Esophagus squamous epithelium (tissue), 5 donors: ENCODE measurements at places on chromosomes 7 and 10.

DNA sequence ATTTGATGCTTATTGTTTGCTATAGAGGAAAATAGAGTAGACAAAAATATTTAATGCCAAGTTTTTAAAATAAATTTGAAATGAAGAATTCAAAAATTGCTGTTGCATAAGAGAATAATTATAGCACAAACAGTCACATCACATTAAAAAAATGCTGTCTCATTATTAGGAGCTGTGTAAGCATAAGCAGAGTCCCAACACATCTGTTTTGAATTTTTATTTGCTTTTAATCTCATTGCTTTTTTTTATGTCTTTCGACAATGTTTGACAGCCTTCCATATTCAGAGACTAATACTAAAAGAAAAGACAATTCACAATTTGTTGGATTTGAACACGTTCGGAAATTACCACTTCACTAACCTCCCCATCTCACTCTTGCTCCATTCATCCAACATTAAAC is 143.5 kb downstream of the TFPI2 start:
- DNase-seq = no peak

DNA sequence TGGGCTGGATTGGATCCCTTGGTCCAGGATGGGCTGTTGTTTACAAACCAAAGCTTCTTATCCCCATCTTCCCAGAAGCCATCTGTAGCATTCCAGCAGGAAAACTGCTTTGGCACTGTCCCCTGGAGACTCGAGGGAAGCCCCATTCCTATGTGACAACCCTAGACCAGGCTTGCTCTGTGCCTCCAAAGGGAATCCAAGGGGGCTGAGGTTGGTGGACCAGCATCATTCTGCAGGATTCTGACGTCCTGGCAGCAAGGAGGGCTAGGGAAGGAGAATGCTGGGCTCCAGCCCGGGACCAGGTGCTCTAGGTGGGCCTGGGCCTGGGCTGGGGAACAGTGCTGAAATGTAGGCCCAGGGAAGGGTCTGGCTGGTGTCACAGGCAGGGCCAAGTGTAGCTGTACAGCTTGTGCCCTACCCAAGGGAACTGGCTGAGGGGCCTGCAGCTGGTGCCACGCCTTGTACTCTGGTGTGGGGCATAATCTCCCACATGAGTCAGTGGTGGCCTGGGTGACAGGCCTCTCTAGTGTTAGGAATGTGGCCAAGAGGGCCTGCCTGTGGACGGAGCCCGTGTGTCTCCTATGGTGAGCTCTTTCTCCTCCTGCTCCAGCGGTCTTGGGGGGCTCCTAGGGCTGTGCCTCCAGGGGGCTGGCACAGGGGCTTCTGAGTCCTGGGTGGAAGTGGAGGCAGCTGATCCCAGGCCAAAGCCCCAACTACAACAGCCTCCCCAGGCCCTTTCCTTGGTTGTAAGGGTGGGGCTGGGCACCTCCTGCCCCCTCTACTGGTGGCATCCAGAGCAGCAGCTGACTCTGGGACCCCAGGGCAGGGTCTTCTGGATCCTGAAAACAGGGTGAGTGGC is 25.2 kb downstream of the TRIM8 start:
- no peak for DNase-seq

DNA sequence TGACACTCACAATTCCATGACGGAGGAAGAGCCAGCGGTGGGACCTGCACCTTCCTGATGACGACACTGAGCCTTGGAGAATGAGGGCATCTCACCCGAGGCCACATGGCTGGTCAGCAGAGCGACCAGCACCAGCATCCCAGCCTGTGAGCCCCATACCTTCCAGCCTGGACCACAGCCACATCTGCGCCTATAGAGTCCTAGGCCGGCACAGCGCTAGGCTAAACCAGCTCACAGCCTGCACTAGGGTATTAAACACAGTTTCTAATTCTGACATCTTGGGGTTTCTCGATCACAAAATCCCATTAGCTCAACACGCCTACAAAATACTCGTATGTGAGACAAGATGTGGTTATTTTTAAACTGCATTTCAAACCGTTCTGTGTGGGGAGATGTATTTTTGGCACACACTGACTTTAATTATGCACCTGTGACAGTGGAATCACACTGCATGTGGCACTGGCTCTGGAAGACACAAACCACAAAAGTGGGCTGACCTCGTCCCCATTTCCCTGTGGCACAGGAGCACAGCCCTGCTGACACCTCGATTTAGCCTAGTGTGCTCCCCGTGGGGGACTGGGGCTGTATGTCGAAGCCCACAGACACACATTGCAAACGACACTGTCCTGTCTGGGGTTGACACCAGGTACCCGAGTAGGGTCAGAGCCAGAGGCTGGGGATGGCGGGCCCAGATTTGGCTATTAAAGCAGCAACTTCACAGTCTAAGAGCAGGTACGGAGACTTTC is 32.5 kb downstream of the CPXM2 start:
- DNase-seq = no peak

- DNase-seq = no peak
These were observed 1.6 kb upstream of the SEPHS1 start for GRCh38 chr10:13349463-13350274.

DNA sequence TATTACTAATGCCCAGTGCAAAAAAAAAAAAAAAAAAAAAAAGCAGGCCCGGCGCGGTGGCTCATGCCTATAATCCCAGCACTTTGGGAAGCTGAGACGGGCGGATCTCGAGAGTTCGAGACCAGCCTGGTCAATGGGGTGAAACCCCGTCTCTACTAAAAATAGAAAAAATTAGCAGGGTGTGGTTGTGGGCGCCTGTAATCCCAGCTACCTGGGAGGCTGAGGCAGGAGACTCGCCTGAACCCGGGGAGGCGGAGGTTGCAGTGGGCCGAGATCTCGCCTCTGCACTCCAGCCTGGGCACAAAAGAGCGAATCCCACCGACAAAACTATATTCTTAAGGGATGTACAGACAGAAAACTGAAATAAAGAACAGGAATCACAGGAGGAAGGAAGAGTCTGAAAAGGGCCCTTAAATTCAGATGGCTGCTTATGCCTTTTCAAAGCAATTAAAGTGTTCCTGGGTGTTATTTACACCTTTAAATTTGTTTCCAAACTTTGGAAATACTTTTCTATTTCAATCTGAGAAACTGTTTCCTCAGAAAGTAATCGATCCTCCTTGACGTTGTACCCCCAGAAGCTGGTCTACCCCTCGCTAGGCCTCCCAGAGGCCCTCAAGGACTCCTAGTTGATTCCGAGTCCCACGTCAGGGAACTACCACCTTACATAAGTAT is 2.0 kb upstream of the KMT2E start:
- no peak for DNase-seq

- DNase-seq = no peak
These were observed 81.3 kb upstream of the KLF6 start for GRCh38 chr10:3866332-3866731.

- no peak for DNase-seq
These were observed 708 bp downstream of the KLHDC10 start for GRCh38 chr7:130070861-130071622.

DNA sequence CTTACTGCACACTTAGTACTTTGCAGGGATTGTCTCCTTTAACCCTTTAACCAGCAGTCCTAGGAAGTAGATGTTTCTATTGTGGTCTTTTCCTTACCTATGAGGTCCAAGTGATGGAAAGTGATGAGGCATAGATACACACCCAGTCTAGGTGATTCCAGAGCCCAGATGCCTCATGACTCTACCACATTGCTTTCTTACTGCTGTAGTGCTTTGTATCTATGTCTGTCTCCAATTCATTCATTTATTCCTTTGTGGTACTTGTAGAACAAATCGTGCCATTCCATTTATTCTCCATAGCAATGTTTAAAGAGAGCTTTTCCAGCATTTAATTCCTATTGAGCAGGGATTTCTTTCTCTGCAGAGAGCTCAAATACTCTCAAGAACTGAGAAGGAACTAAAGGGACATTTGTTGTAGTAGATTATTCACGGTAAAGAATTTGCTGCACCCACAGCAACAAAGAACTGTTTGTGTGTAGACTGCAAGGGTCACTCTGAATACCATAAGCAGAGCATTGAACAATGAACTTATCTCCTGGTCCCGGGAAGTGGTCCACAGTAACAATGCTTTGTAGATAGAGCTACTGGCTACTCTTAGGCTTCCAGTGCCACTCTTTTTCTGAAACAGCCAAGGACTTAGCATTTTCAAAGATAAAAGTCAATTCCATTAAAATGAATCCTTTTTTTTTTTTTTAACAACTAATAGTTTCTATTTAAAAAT is 337.0 kb downstream of the PTEN start:
- no peak for DNase-seq

- no peak for DNase-seq
These were observed 8.3 kb downstream of the ANKRD7 start for GRCh38 chr7:118232837-118233236.

DNA sequence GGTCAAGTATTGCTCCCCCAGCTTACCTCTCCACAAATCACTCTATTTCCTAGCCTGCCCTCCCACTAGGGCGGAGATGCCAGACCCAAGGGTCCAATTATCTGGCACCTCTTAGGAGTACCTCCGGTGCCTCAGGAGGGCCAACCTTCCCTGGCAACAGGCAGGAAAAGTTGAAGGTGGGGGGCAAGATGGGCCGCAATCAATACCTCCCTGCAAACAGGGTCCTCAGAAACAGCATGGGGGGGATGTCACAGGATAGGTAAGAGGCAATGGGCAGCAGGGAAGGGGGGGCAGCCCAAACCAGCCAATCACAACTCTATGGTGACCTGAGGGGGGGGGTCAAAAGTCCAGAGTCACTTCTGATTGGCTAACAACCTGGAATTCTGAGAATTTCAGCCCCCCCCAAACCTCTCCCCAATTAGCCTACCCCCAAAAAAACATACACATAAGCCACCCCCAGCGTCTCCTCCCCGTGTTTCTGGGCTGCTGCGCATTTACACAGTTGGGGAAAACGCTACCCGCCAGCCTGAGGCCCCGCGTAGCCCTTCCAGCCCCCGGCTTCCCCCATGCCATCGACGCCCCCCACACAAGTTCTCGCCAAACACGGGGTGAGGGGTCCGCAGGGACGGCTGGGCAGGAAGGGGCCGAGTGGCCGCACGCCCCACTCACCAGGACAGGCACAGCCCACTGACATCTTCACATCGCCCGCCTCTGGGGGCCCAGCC is 589 bp downstream of the LDB1 start:
- DNase-seq = no peak

GRCh38 chr7:86706406-86706805 is 62.7 kb downstream of the GRM3 start:
- DNase-seq = no peak

DNA sequence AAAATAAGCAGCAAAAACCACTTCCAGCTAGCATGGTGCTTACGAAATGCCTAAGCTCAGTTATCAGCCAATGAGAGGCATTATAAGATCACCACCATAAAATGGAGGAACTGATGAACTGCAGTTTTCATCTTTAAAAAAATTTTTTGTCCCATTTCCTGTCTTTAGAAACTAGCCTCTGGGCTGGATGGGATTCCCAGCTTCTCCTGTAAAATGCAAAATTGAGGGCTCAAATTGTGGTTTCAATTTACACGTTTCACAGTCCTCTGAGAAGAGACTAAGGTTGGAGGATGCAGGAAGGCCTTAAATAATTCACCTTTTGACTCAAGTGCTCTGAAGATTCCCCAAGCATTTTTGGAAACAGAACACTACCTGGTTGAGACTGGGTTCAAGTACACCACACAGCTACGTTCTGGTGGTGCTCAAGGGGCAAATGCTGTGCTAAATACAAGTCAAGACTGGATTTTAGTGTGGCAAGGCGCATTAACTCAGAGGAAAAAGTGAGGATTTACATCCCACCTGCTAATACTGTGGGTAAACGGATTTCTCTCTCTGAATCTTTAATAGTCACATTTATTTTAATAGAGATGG is 951 bp downstream of the ZNF25 start:
- no peak for DNase-seq

DNA sequence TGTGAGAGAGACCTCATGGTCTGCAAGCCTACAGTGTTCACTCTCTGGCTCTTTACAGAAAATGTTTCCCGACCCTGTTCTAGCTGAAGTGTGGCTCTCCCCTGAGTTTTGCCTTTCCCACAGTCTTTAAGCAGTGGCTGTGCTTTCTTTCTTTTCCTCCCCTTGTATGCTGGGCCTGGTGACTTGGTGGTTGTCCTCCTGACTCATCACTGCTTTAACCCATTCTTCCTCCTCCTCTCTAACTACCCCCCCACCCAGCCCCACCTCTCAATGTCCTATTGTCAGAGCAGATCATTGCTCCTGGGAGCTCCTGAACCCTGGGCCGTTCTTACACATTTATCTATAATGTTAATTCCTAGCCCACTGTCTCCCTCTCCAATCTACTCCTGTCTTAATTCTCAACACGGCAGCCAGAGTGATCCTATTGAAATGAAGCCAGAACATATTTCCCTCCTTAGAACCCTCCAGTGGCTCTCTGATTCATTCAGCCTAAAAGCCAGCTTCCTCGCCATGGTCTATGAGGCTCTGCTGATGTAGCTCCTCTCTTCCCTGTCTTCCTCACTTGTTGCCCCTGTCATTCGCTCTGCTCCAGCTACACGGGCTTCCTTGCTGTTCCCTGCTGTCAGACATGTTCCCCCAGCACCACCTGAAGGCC is 55.0 kb downstream of the DENND11 start:
- no peak for DNase-seq

- no peak for DNase-seq
These were observed 455 bp downstream of the CUL2 start for GRCh38 chr10:35089611-35090161.

GRCh38 chr7:20241911-20242261 is 24.7 kb upstream of the MACC1 start:
- DNase-seq = no peak

GRCh38 chr10:79185067-79185774 is 116.5 kb downstream of the ZMIZ1 start:
- no peak for DNase-seq

GRCh38 chr7:18607025-18607424 is 111.5 kb downstream of the HDAC9 start:
- no peak for DNase-seq

DNA sequence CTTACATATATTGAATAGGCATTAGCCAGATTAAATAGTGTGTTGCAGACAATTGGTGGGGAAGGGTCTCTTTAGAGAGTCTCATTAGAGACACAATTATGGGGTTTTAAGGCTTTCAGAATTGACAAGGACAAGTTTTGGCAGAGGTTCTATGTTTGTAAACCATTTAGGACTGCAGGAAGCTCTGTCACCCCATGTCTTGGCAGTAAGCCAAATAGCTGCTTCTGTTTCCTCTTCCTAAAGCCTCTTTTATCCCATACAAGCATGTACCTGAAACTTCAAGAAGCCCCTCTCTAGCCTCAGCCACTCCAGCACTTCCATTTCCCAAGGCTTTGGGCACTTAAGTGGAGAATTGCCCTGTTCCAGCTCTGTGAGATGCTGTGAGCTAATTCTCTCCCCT is 21.8 kb upstream of the LRRC4 start:
- no peak for DNase-seq

GRCh38 chr10:97765201-97765600 is 6.6 kb downstream of the SFRP5 start:
- no peak for DNase-seq

GRCh38 chr7:8491106-8491505 is 57.7 kb downstream of the NXPH1 start:
- no peak for DNase-seq
